ENCODE measurements at places on chromosomes 12 and 14.

- no peak for DNase-seq
Observed at GRCh38 chr14:34052658-34053014, 101.8 kb upstream of the EGLN3 start.

DNA sequence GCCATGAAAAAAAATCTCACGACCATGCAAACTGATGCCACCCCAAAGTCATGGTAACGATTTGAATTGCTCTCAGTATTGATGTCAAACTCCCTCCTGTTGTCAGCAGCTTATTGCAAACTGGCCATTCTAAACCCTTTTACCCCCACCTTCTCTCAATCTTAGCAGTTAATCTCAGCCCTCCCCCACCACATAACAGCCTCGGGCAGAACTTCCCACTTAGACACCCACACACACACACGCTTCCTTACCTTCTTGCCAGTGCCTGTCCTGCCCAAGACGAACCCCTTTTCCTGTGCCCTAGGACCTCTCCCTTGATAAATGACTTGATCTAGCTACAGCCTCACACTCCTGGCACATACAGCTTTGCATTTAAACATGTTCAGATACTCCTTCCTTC, 56.6 kb downstream of the GPATCH2L start:
- DNase-seq = no peak

DNA sequence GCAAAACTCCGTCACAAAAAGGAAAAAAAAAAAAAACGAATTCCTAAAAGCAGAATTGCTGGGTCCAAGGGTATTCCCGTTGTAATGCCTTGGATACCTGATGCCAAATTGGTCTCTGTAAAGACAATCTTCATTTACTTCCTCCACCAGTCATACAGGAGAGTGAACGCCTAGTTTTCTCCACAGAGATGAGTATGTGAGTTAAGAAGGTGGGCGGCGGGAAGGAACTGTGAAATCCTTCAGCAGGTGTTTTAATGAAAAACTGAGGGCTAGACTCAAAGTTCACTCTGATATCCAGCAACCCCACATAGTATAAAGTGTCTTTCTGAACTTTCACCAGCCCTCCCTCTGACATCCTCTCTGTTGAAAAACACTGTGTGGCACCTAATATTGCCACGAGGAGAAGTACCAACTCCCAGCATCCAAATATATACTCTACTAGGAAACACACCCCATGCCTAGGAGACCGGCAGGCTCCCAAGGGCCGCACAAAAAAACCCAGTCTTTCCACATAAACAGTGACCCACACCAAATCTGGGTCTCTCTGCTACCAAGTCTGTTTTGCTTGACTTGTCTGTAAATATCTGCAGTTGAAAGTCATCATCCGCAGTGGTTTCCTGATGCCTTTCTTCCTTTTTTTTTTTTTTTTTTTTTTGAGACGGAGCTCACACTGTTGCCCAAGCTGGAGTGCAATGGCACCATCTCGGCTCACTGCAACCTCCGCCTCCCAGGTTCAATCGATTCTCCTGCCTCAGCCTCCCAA, 30.3 kb upstream of the FOXN3 start:
- no peak for DNase-seq

DNA sequence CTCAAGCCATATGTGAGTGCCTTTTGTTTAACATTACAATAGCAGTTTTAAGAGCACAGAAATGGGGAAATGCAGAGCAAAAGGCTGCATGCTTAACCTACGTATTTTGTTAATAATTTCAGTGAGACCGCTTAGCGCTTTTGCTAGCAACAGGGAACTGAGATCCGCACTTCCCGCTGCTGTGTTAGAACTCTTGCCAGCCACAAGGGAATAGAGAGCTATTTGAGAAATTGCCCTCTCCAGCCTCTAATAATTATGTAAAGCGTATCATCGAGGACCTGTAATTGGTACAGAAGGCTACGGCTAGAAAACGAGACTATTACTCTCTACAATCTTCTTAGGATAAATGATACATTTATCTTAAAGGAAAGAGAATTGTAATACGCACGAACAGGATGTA, 205.2 kb upstream of the GRIP1 start:
- no peak for DNase-seq

DNA sequence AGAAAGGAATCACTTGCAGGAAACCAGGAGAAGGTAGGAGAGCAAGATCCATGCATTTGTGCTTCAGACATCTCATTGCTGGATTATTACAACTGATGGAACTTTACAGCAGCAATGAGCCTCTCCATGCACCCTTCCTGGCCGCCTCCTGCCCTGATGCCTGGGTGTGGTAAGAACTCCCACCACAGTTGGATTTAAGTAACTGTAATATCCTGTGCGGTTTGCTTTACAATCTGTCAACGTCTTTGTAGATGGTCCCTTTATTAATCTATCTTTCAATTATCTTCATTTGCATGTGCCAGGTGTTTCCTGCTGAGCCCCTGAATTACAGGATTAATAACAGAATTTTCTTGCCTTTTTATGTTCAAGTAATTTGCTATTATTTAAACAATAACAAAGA, 1300.5 kb upstream of the TMEM132C start:
- DNase-seq = no peak

DNA sequence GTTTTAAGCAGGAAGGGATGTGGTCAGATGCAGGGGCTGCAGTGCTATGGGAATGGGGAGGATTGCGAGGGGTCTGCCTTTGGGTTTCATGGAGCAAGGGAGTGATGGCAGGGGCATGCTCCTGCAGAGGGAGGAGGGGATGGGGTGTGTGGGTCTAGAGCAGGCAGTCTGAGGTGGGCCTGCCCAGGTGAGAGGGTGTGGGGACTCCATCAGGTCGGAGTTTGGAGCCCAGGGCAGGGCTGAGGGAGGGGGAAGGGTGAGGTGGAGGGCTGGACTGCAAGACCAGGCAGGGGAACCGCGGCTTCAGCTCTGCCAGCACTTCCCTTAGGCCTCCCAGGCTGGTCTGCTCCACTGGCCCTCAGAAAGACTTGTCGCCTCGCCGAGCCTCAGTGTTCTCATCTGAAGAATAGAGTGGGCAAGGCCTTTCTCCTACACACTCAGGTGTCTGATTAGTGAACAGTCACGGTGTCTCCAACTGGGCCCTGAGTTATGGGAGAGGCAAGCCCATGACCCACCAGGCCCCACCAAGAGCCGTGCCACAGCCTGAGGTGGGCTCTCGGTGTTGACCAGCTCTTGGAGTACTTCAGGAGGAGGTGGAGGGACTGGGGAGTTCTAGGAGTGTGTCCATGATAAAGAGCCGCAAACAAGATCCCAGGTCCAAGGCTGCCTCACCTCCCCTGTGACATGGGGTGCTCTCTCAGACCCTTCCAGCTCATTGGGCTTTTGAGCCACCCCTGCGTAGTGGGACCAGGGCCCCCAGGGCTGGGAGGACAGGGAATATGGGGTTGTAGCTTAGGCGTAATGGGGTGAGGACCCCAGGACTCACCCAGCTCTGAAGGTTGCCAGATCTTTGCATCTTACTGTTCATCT, 20.1 kb upstream of the KRT80 start:
- no peak for DNase-seq
